ENCODE measurements at places on chromosomes 5 and 9.
A peak's percentile ranks its signal among the peaks of the same experiment; 100 is the strongest.

DNA sequence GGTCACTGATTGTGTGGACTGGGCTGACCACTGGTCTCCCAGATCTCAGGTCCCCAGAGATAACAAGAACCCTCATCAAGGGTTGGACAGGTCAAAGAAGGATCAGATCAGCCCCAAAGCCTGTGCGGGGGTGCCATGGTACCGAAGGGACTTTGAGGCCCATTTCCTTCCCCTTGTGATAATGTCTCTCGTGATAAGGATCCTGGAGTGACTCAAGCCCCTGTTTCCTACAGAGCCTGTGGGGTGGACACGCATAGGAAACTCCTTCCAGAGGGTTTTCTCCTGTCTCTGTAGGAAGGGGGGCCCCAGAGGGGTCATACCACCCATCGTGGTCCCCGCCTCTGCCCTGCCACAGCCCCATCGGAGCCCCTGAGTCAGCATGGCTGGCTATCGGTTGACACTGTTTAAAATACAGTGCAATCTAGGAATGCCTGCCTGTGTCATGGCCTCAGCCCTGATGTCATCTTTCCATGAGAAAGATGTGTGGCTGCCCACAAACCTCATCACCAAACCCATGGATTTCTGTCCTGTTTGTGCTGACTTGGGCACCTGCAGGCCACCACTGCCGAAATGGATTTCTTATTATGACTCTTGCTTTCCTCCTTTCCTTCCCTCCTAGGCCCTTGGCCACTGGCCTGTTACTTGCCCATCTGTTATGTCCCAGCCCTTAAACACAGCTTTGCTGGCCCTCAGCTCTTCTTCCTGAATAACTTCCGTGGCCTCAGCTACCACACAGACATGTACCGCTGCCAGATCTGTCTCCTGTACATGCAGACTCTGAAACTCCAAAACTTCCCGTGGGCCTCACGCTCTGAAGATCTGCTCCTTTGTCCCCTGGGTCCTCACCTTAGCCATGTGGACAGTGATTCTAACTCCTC, 2.9 kb upstream of the CSF2 start:
- ATAC-seq: no peak

GRCh38 chr5:149357370-149358293, at the start of gene PCYOX1L:
TSS of gene PCYOX1L (plus strand) at chr5:149358046. CDS start at chr5:149358069, 23 bp downstream.
- peak; percentile 99 for ATAC-seq

- no peak for ATAC-seq
Observed at GRCh38 chr9:124410321-124410913, 4.8 kb downstream of the PSMB7 start.

GRCh38 chr9:97548379-97548778, 46.9 kb downstream of the TMOD1 start:
- no peak for ATAC-seq

DNA sequence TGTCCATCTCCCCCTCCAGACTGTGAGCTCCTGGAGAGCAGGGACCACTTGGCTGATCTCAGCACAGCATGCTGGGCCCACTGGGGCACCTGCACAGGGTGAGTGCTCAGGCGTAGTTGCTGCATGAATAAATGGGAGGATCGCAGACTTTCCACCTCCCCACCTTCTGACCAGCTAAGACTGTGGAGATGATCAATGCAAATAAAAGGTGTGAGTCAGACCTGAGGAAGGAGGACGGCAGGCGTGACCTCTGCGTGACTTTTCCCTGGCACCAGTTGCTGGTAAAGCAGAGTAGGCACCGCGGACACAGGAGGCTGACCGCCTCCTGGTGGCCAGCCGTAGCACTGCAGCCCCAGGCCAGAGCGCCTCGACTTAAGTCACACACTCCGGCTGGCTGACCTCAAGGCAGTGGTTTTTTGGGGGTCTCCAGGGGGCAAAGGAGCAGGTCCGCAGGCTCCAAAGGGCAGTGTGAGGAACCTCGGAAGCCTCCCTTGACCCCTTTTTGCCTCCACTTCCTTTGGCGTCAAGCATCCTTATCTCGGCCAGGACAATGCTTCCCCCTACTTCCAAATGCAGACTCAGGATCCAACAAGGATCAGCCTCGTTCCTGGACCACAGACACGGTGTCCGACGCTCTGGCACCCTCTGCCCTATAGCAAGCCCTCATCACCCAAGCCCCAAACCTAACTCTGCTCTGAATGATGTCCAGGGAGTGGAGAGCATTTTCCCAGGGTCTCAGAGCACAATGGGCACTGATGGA, 12.7 kb upstream of the TDRD7 start:
- peak; percentile 87 for ATAC-seq

- ATAC-seq: no peak
Observed at GRCh38 chr5:173318881-173319620, 9.2 kb downstream of the STC2 start.

- no peak for ATAC-seq
Observed at GRCh38 chr5:14281746-14282181, 138.6 kb downstream of the TRIO start.

DNA sequence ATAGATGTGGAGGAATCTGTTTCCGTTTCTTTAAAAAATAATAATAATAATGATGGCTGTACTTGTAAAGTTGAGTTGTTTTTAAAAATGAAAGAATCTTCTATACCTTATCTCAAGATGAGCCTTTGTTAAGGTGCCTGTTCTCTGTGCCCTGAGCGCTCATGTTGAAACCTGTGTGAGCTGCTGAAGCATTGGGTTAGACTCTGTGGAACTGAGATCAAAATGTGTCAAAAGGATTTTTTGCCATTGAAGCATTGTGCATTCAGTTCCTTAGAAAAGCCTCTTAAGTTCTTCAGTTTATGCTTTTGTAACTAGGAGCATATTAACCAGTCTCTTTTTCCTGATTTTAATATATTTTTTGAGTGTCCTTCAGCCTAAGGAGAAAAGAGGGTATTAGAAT, 67.7 kb downstream of the NUP214 start:
- no peak for ATAC-seq

GRCh38 chr9:96483733-96484390, 33.9 kb downstream of the HABP4 start:
- no peak for ATAC-seq

- peak; percentile 47 for ATAC-seq
Observed at GRCh38 chr5:111853748-111854147, 96.8 kb upstream of the NREP start.

Data from motor neuron (in vitro differentiated cells).